ENCODE measurements at places on chromosomes 6 and 20. TPM values are rescaled to one million over a fixed set of nuclear protein-coding genes. Genes with fewer than 3 reads are reported as not detected.

The MCCD1 gene
- total RNA-seq, result 0.15 TPM

The CCR6 gene
- 4.2 TPM for total RNA-seq

DNA sequence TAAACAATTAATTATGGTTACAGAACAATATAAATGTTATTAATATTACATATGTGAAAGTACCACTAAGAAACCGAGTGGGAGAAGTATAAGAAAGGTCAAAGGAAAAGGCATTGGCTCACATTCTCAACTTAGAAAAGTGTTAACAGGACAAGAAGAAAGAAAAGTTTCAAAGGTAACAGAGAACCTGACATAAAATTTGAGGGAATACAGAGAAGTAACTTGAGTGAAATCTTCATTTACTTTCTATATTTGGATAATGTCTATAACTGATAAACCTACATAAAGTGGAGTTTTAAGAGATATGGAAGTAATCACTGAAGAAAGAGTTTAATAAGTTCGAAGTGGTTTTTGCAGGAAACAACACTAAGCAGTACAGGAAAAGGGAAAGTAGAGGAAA lies 30.1 kb downstream of the REPS1 start:
- H3K36me3 ChIP-seq, result no peaks in the 10 kb centered on the region
- no peaks in the 10 kb centered on the region for H3K27me3 ChIP-seq
- H3K4me1 ChIP-seq, result peaks cover 32% of the 10 kb centered on the region
- no peak overlapping the region for H3K4me3 ChIP-seq
- no peak overlapping the region for H3K27ac ChIP-seq

DNA sequence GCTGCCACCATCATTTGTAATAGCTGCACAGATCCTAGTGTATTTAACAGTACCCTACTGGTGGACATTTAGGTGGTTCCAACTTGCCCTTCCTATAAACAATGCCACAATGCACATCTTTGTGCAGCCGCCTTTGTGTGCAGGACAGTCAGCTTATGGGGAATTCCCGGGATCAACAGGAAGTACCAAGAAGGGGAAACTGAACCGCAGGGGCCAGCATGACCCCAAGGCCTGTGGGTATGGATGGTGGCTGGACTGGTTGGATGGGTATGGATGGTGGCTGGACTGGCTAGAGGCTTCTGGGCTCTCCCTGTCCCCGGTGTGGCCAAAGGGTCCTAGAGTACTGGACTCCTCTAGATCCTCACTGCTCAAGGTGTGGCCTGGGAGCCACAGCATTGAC lies 46.7 kb downstream of the CEBPB start:
- H3K36me3 ChIP-seq, result no peaks in the 10 kb centered on the region
- H3K27ac ChIP-seq, result no peak overlapping the region
- H3K4me3 ChIP-seq, result no peak overlapping the region
- H3K4me1 ChIP-seq, result peaks cover 65% of the 10 kb centered on the region

DNA sequence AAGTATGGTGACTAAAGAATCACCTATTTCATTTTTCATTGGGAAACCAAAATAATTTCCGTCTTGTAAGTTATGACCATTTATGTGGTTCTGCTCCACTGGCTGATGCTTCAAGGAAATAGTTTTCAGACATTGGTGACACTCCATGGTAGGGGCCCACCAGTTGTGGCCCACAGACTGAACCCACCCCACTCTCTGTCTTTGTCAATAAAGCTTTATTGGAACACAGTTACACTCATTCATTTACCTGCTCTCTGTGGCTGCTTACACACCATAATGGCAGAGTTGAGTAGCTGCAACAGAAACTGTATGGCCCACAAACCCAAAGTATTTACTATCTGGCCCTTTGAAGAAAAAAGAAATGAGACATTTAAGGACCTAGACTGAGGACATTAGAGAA lies 78.5 kb downstream of the TBC1D7 start:
- H3K27ac ChIP-seq, result no peak overlapping the region
- no peaks in the 10 kb centered on the region for H3K27me3 ChIP-seq
- H3K4me3 ChIP-seq, result no peak overlapping the region
- peaks cover 30% of the 10 kb centered on the region for H3K4me1 ChIP-seq
- DNase-seq, result no peak

DNA sequence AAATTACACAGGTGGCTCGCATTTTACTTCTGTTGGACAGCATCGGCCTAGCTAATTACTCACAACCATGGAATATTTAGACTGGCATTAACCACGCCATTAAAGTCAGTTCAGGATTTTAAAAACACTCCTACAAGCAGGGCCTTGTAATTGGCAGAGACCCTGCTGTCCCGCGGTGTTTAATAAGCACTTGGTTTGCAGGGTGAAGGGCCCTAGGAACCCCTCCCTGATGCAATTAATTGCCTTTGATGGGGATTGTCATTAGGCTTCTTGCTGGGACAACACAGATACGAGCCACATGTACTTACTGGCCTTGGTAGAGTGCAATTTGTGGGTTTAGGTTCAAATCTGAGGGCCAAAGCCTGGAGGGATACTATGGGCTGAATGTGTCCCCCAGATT lies 7.8 kb upstream of the VSTM2L start:
- H3K4me1 ChIP-seq, result 0 out of 2 replicates have a peak, but pooled peaks cover 10% of the 10 kb centered on the region
- no peak overlapping the region for H3K4me3 ChIP-seq
- DNase-seq, result no peak
- H3K27ac ChIP-seq, result no peak overlapping the region

- H3K4me3 ChIP-seq, result no peak overlapping the region
- H3K4me1 ChIP-seq, result peaks cover 87% of the 10 kb centered on the region
- H3K27me3 ChIP-seq, result no peaks in the 10 kb centered on the region
- DNase-seq, result no peak
- H3K27ac ChIP-seq, result peak overlapping the region; percentile 59
Observed at GRCh38 chr6:159978291-159979135, 9.6 kb downstream of the IGF2R start.

GRCh38 chr6:21666201-21666691 lies 72.7 kb downstream of the SOX4 start:
- no peaks in the 10 kb centered on the region for H3K36me3 ChIP-seq
- DNase-seq, result no peak
- H3K4me1 ChIP-seq, result no peaks in the 10 kb centered on the region

All from HepG2 (cell line).